ENCODE measurements at places on chromosomes 3 and 15.

- no peak for DNase-seq
Observed at GRCh38 chr3:42149975-42150374, 58.8 kb downstream of the TRAK1 start.

GRCh38 chr3:142009029-142009428 is 132.6 kb downstream of the ATP1B3 start:
- DNase-seq, result no peak

- DNase-seq, result no peak
Observed at GRCh38 chr3:105529456-105529855, 162.7 kb downstream of the ALCAM start.

DNA sequence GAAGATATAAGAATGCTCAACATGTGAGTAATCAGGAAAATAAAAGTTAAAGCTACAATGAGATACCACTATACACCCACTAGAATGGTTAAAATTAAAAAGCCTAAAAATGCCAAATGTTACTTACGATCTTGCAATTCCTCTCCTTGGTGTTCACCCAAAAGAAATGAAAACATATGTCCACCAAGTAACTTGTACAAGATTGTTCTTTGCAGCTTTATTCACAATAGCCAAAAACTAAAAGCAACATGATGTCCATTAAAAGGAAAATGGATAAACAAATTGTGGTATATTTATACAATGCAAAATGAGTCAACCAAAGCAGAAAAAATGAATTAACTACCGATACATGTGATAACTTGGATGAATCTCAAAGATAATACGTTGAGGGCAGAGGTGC is 301.6 kb upstream of the THBS1 start:
- DNase-seq, result no peak

DNA sequence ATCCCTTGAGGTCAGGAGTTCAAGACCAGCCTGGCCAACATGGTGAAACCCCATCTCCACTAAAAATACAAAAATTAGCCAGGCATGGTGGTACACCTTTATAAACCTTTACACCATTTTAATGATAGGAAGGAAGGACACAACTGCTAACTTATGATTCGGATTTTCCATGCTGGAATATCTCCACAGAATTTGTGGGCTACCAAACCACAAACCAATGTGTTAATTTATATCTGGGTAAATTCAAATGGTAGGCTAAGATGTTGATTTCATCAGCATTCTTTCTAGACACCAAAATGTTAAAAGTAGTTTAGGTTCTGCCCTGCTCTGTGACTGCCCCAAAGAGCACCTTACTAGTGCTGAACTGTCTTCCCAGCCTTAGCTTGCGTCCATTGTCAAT is 72.8 kb downstream of the POLQ start:
- no peak for DNase-seq

GRCh38 chr3:130316169-130316568 is 29.3 kb upstream of the COL6A5 start:
- no peak for DNase-seq

DNA sequence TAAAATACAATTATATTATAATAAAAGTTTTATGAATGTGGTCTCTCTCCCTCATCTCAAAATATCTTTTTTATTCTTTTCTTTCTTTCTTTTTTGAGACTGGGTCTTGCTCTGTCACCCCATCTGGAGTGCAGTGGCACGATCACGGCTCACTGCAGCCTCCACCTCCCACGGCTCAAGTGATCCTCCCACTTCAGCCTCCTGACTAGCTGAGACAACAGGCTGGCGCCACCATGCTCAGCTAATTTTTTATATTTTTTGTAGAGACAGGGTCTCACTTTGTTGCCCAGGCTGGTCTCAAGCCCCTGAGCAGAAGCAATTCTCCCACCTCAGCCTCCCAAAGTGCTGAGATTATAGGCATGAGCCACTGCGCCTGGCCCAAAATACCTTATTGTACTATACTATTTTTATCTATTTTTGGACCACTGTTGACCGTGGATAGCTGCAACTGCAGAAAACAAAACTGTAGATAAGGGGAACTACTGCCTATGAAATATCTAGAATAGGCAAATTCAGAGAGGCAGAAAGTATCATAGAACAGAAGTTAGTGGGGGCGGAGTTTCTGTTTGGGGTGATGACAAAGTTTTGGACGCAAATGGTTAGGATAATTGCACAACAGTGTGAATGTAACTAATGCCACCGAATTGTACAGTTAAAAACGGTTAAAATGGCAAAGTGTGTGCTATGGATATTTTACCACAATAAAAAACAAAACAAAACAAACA is 66.6 kb downstream of the SLC12A8 start:
- no peak for DNase-seq

GRCh38 chr3:188491276-188491687 is 337.3 kb downstream of the LPP start:
- DNase-seq, result peak; percentile 14

GRCh38 chr3:132210476-132211346 is 106.5 kb upstream of the ACP3 start:
- no peak for DNase-seq

DNA sequence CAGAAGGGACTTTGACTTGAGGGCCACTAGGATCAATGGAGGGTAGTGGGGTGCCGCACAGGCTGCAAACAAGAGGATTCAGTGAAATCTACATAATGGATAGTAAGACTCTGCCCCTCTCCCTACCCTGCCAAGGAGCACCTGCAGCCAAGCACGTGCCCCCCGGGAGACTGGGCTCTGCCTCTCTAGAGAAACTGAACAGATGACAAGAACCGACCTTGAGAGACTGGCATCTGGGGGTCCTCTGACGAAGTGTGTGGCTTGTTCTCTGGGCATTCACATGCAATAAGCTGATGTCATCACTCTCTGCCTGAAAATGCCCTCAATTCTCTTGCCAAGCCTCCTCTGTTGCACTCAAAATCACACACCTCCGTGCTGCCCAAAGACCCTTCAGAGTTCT is 132.3 kb downstream of the FAM43A start:
- no peak for DNase-seq

DNA sequence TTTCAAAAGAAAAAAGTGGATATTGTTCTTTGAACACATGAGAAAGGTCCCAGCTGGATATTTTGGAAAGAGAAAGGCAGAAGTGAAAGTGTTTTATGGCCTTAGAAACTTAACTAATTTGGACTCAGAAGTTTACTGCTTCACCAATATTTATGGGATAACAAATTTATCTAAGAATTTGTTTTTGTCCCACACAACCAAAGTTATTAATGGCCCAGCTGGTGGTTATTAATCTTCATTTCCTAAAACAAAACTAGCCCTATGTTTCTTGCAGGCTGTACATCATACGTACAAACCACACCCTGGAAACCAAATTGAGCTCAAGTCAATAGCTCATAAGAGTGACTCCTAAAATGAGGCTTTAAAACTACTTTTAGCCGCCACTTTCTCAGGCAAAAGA is 372.9 kb upstream of the LMCD1 start:
- no peak for DNase-seq

DNA sequence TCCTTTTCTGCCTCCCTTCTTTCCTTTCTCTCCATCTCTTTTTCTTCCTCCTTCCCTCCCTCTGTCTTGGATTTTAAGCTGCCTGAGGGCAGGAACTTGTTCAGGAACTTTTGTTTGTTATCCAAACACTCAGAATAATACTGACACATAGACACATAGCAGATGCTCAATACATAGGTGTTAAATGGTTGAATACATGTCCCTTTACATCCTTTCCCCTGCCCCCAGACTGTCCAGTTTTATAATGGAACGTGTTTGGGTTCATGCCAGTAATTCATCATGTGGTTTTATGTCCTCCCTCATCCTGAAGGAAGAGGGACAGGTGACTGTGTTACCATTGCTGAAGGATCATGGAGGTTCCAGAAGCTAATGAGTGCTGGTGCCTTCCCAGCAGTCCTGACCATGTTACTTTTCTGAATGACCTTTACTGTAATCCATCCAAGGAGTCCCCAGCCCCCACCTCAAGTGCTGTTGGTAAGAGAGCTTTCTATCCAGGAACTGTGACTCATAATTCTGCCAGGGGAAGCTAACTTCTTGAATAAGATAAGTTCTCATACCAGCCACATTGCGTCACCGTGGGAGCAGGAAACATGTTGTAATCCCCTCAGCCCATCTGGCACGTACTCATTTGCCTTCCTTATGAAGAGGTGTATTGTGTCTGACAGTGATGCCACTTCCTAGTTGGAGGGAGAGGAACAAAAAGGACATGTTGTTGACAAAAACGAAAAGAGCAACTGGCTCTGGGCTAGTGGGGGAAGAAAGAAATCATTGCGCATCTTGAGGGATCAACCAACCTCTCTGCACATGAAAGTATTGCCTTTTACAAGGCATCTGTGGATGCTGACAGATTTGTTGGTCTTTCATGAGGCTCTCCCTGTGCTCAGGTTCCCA is 52.4 kb downstream of the IL1RAP start:
- no peak for DNase-seq

DNA sequence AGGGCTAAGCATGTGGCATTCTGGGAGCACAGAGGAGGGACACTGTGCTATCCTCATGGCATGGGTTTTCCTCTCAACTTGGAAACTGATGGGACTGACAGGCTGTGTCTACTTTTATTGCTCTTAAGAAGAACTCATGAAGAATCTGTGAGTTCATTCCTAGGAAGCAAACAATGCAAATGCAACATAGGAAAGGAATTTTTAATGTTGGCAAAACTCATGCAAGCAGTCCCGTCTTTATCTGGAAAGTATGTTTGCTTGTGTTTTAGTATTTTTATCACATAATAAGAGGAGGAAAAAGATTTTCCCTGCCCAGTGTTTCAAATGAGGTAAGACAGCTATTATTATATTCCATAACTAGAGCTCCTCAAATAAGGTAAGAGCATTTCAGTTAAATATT is 89.7 kb downstream of the TRIM42 start:
- no peak for DNase-seq

- no peak for DNase-seq
Observed at GRCh38 chr3:50557106-50557505, 10.4 kb downstream of the C3orf18 start.

DNA sequence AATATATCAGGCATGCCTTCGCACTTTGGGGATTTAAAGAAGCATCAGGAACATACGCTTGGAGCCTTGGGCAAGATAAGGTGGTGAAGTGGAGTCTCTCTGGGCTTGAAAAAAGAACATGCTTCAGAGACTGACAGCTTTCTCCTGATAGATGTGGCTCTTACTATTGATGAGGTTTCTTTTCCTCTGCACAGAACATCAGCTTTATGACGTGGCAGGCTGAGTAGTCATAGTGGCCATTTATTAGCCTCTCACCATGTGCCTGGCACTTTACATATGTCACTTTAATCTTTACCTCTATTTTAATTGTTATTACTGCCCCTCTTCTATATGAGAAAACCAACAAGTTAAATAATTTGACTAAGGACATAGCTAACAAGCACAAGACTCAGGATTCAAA is 19.0 kb upstream of the LRRC58 start:
- DNase-seq, result no peak

DNA sequence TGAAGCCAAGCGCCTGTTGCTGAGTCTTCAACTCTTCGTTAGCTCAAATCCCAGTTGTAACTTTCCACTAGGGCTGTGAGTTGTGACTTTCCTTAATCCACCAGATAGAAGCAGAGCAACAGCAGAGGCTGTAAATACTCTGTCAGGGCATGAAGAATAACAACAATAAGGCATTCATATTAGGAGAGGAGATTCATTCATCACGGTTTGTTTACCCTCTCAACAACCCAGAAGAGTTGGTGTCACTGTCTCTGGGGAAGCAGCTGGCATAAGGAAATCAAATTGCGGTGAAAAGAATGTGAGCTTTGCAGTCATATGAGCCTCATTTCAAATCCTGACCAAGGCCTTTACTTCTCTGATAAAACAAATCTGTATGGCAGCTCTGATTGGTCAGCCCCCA is 184.8 kb downstream of the SHQ1 start:
- no peak for DNase-seq

DNA sequence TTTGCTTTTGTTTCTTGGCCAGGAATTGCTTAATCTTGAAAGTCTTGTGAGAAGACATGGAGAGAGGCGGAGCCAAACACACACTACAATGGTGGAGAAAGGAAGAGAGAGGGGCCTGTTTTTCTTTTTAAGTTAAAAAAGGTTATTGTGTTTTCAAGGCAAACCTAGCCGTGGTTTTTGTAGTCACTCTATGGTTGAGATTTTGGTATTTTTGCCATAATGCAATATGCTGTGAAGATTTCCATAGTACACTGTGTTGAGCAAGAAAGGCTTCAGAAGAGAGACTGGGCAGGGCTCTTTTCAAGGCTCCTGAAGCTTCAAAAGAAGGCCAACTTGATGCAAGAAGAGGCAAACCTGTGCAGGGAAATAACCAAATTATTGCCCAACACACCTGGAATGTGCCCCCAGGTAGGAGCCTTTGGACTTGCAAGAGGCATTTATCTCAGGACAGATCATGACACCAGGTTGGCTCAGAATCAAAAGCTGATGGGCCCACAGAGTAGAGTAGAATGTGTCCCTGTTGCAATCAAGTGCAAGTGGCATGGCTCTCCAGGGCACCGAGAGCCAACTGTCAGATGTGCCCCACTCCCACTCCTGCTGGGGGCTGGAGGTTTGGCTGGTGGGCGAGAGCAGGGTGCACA is 22.1 kb downstream of the AMOTL2 start:
- no peak for DNase-seq

Measured in retina (tissue), 1 donor.